ENCODE measurements at places on chromosomes 13 and 19. TPM values are rescaled to one million over a fixed set of nuclear protein-coding genes. Genes with fewer than 3 reads are reported as not detected.

STXBP2 gene
- polyA plus RNA-seq: 1.7 TPM

DNA sequence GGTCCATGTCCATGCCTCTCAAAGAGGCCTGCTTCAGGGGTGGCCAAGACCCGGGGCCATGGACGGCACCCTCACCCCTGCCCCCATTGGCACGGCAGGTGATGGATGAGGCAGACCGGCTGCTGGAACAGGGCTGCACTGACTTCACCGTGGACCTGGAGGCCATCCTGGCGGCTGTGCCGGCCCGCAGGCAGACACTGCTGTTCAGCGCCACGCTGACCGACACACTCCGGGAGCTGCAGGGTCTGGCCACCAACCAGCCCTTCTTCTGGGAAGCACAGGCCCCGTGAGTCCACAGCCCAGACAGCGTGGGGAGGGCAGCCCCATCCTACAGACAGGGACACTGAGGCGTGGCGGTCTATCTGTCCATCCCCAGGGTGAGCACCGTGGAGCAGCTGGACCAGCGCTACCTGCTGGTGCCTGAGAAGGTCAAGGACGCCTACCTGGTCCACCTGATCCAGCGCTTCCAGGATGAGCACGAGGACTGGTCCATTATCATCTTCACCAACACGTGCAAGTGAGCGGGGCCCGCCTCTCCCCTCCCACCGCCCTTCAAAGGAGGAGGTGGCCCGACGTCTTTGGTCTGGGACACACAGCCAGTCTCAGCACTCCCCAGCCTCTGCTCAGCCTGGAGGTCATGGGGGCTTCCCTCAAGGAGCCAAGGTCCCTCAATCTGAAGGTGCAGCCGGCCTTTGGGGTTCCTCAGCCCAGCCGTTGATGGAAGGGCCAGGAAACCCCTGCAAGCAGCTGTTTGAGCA, 2.9 kb downstream of the DDX49 start:
- no peak for DNase-seq

DNA sequence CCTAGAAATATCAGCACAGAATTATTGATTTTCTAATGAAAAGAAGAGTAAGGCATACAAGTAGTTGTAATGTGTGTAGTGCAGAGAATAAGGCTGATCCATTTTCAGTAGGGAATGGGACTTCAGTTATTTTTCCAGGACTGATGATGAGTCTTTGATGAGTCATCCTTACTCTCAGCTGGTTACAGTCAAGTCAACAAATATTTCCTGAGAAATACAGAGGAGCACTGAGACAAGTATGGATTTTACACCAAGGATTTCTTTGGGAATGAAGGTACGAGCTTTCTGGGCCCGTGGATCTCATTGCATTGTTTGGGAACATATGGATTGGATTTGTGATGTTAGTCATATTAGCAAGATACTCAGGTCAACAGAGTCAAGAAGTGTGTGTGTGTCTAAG, 502.7 kb downstream of the FGF9 start:
- no peak for DNase-seq

GRCh38 chr13:93496985-93497673, 270.5 kb downstream of the GPC6 start:
- DNase-seq: no peak

DNA sequence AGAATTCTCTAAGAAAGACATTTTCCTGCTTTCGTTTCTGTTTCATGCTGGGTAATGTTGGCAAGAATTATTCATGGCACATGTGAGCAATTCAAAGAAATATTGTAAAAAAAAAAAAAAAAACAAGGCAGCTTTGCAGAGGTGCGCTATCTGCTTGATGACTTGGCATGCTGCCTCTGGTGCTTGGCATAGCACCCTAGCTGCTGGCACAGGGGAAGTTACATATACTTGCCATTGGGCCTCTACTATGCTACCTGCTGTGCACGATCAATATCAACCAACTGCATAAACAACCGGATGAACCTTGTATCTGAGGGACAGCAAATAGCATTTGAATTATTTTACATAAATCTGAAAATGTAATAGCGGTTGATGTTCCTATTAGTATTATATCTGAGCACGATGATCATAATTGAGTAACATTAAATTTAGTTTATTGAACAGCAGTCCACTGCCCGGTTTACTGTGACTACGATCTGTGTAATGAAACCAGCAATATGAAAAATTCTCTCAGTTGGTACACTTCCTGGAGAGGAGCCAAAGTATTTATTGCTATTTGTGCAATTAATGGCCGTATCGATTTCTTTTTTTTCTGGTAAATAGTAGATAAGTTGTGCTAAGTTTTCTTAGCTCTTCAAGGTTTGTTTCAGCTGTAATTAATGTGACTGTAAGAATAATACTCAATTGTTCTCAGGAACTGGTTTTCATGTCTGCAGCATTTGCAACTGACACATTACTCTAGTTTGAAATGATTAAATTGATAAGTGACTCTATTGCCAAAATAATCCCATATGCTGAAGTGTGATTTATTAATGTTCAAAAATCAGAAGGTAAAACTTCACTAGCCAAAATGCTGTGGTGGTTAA, 717.3 kb downstream of the DACH1 start:
- no peak for DNase-seq

EFNA2 gene
- not detected for polyA plus RNA-seq

DNA sequence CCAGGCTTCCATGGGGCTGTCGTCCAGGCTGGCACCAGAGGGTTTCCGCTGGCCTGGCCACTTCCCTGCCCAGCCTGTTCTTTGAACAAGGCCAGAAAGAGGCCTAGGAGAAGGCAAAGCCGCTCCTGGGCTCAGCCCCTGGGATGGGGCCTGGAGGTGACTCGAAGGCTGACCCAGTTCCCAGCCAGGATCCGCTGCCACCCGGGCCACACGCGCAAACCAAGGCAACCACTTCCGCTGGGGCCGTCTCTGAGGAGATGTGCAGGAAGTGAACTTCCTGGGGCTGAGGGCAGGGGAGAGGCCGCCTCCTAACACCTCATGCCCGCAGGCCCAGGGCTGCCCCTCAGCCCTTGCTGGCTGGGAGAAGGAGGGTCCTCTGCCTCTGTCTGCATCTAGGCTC, 15.2 kb downstream of the PLEKHF1 start:
- peak; percentile 85 for DNase-seq

DNA sequence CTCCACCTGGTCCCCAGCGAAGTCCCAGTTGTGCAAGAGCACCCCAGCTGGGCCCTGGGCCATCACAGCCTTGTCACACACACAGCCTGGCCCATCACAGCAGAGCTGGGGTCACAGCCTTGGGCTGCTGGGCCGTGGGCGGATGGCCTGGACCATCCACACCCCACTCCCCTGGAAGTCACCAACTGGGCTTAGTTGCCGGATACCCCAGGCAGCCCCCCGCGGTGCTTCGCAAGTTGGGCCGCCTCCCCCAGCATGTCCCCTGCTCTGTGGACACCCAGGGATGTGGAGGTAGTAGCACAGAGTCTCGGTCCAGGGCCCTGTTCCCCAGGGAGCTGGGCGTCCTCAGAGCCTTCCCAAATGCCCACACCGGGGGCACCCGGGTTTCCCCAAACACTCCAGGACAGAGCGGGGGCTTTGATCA, 4.5 kb upstream of the ZNF554 start:
- no peak for DNase-seq

MAG gene
- 0.30 TPM for polyA plus RNA-seq

All from psoas muscle (tissue), 8 donors.